AG10803 (cell line): ENCODE measurements at places on chromosomes 1 and 21.

GRCh38 chr21:32523988-32524719 is 61.2 kb downstream of the TCP10L start:
- peak; percentile 86 for DNase-seq

DNA sequence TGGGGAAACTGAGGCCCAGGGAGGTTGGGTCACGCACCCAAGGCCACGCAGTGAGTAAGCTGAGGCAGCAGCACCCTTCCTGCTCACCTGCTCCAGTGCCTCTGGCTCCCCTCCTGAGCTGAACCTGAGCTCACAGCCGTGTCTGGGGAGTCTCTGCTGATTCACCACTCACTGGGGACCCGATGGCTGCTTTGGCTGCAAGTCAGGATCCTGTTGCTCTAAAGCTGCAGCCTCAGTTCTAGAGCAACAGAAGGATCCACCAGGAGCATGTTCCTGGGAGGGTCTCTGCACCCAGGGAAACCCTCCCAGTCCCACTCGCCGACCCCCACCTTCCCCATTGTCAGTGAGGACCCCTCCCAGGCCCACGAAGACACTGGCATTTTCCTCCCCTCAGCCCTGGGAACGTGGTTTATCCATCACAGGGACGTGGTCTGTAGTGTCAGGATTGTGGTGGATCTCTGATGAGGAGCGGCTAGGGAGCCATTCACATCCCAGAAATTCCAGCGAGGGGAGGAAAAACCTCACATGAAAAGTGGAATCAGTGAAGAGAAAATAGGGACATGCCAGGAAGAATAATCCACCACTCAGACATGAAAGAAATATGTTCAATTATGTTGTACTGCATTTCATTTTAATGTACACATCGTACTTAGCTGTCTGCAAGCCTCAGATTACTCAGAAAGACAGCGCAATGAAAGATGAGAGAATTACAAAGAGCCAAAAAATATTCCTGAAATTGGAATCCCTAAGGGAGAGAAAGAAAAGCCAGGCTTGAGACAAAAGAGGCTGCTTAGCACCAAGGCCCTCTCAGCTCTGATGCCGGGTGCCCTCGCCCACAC is 447.2 kb downstream of the MATN1 start:
- DNase-seq: no peak

GRCh38 chr21:40803101-40803500 is 43.9 kb downstream of the DSCAM start:
- DNase-seq: no peak

GRCh38 chr21:14686466-14687267 is 140.6 kb upstream of the SAMSN1 start:
- DNase-seq: no peak

GRCh38 chr1:119347858-119348257 is 20.7 kb upstream of the HAO2 start:
- no peak for DNase-seq

GRCh38 chr1:59165353-59165752 is 131.5 kb upstream of the FGGY start:
- DNase-seq: no peak

- no peak for DNase-seq
These were observed 11.2 kb downstream of the URB1 start for GRCh38 chr21:32381571-32381970.

- peak; percentile 80 for DNase-seq
These were observed 6.1 kb upstream of the EPHB2 start for GRCh38 chr1:22704440-22705067.
